WTC11 (cell line): ENCODE measurements at places on chromosomes 3 and 15. TPM values are rescaled to one million over a fixed set of nuclear protein-coding genes. Genes with fewer than 3 reads are reported as not detected.

Gene SH3BP5
- total RNA-seq: 5.1 to 7.2 TPM (median 5.9 TPM) in 3 replicates

Gene C2CD4A
- total RNA-seq: 0.32 to 0.42 TPM (median 0.41 TPM) in 3 replicates

Gene HOMER2
- total RNA-seq: 11.7 to 17.4 TPM (median 12.1 TPM) in 3 replicates

Gene TMED3
- total RNA-seq: 50.9 to 53.5 TPM (median 51.2 TPM) in 3 replicates

Gene TMC3
- total RNA-seq: not detected in 3 replicates

Gene CEP152
- total RNA-seq: 12.8 to 16.7 TPM (median 13.0 TPM) in 3 replicates

Gene ALDH1L1
- total RNA-seq: 0.78 to 2.0 TPM (median 1.2 TPM) in 3 replicates

Gene AADAC
- 0.11 to 0.32 TPM in 2 of 3 replicates, not detected in the other for total RNA-seq

Gene LRRK1
- 5.9 to 7.6 TPM (median 6.3 TPM) in 3 replicates for total RNA-seq

Gene EPHA6
- 2.1 to 3.5 TPM (median 3.3 TPM) in 3 replicates for total RNA-seq
